ENCODE measurements at places on chromosomes 1 and 21.

DNA sequence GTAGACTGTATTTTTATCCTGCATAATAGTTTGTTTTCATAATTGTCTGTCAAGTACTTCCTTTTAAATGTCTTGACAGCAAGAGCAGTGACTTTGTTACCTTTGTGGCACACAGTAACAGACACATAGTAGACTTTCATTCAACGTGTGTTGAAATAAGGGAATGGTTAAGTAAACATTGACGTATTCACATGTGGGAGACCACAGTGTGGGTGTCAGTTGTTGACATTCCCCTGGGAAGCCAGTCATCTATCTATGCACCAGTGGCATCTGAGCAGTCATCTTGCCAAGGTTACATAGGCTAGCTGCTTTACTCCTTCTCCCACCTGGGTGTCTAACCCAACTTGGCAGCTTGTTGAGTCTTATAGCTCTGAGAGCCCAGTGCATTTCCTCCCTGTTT lies 1.4 kb upstream of the NUP133 start:
- DNase-seq, result no peak

- DNase-seq, result no peak
Measured at GRCh38 chr1:23787701-23788100, 3.2 kb upstream of the LYPLA2 start.

- no peak for DNase-seq
Measured at GRCh38 chr1:19831441-19831840, 16.4 kb upstream of the RNF186 start.

DNA sequence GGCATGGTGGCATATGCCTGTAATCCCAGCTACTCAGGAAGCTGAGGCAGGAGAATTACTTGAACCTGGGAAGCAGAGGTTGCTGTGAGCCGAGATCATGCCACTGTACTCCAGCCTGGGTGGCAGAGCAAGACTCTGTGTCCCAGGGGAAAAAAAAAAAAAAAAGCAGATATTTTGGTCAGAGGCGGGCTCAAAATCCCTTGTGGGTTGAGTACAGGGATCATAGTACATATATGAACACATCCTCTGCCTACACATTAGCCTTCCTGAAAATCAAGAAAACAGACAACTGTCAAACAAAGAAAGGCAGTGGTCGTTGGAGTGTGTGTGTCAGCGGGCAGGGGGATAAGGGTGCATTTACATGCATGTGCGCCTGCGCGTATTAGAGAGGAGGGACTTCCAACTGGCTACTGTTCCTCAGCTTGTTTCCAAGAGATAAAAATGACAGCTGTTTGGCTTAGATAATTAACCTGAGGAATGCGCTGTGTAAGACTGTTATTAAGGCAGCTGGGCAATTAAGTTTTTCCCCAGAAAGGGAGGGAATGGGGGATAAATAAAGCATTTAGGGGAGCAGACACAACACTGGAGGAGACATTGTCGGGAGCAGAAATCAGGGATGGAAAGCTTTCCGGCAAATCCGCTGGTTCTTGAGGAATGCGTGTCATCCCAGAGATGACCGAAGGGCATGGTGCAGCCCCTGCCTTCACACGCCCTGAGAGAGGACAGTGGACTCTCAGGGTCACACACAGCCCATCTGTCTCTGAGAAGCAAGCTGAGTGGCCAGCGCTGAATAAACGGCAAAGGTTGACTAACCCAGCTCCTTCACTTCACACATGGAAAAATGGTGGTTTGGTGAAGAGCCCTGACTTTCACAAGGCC lies 6.4 kb downstream of the LAMB3 start:
- no peak for DNase-seq

DNA sequence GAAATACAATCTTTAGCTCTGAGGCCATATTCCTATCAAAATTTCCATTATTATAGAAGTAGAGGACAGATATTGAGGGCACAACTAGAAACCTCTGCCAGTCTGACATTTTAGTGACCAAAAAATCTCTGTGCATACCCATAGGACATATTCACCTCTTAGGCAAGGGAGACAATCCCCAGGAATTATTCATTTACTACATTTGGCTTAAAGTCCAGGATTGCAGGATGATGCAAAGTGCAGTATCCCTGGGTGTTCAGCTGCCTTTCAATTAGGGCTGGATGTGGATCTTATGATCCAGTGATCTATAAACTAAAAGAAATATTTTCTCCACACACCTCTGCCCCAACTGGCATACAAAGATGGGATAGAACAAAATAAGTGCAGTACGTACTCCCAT lies 50.9 kb downstream of the PTGS2 start:
- no peak for DNase-seq

DNA sequence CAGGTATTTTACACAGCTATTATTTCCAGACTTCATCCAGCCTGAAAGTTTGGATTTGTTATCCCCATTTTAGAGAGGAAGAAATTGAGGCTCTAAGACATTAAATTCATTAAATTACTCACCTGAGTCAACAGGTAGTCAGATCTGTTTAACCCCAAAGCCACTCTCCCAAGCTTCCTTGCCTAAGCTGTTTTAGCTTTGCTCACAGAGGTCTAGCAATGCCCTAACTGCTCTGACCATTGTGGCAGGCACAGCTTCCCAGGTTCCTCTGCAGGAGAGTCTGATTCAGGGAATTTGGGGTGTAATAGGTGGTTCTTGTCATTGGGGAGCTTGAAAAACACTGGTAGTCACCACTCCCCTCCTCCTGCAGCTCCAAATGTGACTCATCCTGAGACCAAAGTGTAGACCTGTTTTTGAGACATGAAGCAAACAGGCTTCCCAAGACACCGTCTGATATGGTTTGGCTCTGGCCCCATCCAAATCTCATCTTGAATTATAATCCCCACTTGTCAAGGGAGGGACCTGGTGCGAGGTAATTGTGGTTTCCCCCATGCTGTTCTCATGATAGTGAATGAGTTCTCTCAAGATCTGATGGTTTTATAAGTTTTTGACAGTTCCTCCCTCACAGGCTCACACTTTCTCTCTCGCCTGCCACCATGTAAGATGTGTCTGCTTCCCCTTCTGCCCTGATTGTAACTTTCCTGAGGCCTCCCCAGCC lies 142.8 kb upstream of the DNAH14 start:
- no peak for DNase-seq

DNA sequence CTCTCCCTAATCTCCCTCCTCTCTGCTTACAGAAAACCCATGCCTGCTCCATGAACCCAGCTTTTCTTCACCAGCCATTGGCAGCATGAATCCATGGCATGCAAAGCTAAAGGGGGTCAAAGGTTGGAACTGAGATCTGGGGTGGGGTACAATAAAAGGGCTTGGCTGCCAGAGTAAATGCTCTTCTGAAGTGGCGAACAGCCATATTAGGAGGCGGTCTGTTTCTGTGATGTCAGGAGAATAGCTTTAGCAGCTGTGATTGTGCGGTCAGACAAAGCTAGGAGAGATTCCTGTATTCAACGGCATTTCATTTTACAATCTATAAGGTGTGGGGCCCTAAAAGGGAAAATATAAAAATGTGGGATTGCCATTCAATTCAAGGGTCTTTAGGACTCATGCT lies 71.7 kb upstream of the TMPRSS2 start:
- DNase-seq, result no peak

GRCh38 chr1:178283409-178283808 lies 189.5 kb downstream of the RASAL2 start:
- DNase-seq, result no peak

DNA sequence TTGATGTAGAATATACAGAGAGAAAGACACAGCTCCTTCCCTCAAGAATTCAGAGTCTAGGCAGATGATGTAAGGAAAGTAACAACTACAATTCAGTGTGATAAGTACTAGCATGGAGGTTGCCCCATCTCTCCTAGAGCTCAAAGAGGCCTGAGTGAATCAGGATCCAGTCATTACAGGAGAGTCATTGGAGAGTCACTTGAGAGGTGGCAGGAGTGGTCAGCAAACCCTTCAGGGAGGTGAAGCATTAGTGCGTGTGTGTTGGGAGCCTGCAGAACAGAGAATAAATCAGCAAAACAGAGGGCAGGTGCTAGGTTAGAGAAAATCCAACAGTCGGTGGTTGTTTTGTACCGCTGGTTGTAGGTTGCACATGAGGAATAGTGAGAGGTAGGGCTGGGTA lies 46.1 kb downstream of the GRIK1 start:
- DNase-seq, result no peak

DNA sequence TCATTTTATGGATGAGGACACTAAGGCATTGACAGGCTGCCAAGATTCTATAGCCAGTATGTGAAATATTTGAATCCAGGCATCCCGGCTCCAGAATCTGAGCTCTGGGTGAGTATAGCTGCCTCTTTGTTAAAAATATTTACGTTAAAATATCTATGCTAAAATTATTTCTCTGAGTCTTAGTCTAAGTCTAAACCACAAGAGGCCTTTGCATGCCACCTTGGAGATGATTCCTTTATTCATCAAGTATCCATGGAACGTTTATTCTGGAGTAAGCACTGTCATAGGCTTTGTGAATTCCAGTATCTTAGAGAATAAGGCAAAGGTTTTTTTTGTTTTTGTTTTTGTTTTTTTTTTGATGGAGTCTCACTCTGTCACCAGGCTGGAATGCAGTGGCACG lies 116.4 kb downstream of the GREM2 start:
- no peak for DNase-seq

DNA sequence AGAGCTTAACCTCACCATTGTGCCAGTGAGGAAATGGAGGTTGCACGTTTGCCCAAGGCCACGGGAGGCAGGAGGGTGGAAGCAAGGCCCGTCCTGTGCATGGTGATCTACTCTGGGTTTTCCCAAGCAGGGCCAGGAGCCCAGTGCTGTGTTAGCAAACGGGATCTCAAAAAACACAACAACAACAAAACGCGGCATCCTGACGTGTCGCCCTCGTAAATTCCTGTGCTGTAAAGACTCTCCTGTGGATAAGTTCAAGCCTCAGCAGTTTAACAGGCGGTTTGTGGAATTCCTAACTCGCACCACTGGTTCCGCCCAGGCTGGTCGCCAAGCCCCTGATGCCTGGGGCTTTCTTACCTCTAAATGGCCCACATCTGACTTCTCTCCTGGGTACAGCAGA lies 39.1 kb downstream of the TFF3 start:
- no peak for DNase-seq

GRCh38 chr1:236733653-236734052 lies 47.4 kb downstream of the ACTN2 start:
- DNase-seq, result no peak

- DNase-seq, result no peak
Measured at GRCh38 chr1:225426395-225427234, 1.2 kb downstream of the LBR start.

DNA sequence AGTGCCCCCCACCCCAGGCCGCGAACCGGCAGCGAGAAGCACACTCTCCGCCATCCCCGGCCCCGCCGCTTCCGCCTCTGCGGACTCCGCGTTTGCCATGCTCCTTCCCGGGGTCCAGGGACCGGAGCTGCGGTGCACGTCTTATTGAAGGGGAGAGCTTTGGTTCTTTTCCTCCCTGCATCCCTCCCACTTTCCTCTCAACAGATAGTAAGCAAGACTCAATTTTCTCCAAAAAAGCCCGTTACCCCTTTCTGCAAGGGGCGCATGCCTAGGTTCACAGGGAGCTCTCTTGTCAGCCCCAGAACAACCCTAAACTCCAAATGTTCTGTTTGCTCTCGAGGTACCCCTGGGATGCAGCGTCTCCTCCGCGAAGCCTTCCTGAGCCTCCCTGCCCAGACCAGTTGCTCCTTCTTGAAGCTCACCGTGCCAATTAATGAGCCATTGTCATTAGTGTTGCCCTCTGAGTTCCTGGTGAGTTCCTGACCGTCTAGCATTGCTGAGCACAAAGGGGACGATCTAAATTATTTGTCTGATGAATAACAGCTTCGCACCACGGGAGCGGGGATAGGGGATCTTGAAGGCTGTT lies 8.1 kb downstream of the FOXD3 start:
- no peak for DNase-seq

- no peak for DNase-seq
Measured at GRCh38 chr1:203686091-203686632, 59.5 kb downstream of the ATP2B4 start.

GRCh38 chr1:29542548-29542947 lies 306.2 kb downstream of the PTPRU start:
- DNase-seq, result no peak

- no peak for DNase-seq
Measured at GRCh38 chr1:16038620-16038912, 5.0 kb upstream of the CLCNKB start.

- no peak for DNase-seq
Measured at GRCh38 chr1:225941187-225941941, at the start of gene LEFTY2. LEFTY2 (minus strand) TSS chr1:225941220; CDS start chr1:225941140, 80 bp downstream.

- DNase-seq, result no peak
Measured at GRCh38 chr1:2493691-2494322, 17.7 kb downstream of the PLCH2 start.

DNA sequence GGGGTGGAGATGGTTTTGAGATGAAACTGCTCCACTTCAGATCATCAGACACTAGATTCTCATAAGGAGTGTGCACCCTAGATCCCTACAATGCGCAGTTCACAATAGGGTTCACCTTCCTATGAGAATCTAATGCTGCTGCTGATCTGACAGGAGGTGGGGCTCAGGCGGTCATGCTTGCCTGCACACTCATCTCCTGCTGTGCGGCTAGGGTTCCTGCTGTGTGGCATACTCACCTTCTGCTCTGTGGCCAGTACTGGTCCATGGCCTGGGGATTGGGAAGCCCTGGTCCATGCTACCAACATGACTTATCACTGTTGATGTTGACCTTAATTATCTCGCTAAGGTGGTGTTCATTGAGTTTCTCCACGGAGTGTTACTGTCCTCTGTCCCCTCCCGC lies 144.5 kb downstream of the NAV1 start:
- no peak for DNase-seq

DNA sequence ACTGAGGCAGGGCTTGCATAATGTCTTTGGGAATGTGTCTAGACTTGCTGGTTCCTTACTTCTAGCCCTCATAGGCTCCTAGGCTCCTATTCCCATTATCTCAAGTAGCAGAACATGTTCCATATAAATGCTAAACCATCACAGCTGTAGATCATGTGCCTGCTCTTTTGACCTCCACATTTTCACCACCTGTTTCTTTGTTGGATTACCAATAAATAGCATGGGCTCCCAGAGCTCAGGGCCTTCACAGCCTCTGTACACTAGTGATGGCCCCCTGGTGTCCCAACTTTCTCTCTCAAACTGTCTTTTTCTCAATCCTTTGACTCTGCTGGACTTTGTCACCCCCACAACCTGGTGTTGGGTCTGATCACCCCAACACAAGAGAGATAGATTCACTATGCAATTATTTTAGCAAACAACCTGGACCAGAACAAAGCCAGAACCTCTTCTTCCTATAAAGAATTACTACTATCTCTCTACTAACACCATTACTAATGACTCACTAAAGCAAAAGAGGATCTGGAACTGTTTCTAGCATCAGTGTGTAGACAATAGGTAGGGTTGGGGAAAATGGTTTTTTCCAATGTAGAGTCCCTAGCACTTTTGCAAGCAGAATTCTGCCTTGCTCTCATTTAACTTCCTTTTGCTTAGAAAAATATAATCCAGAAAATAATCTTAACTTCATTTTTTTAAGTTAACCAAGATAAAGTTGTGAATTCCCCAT lies 51.7 kb downstream of the WLS start:
- DNase-seq, result no peak

GRCh38 chr1:230750576-230750975 lies 3.4 kb downstream of the CAPN9 start:
- no peak for DNase-seq

GRCh38 chr1:46246548-46247435 lies 771 bp upstream of the RAD54L start:
- no peak for DNase-seq

All from hematopoietic multipotent progenitor cell (in vitro differentiated cells).